ENCODE measurements at places on chromosomes 2 and 18.

DNA sequence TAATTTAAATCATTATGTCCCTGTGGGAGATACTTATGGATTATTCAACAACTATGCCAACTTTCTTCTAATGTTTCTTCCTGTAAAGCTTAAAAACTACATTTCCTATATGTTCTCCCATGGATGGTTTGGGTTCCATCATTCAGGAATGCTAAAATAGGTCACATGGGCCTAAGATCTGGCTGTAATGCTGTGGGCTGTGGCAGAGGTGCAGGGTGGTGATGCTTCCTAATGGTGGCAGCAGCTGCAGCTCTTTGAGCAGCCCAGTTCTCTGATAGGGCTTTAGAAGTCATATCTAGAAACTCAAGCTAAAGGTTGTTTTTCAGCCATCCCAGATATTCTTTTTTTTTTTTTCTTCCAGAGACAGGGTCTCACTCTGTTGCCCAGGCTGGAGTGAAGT lies 266.1 kb downstream of the ZNF385B start:
- no peak for DNase-seq

DNA sequence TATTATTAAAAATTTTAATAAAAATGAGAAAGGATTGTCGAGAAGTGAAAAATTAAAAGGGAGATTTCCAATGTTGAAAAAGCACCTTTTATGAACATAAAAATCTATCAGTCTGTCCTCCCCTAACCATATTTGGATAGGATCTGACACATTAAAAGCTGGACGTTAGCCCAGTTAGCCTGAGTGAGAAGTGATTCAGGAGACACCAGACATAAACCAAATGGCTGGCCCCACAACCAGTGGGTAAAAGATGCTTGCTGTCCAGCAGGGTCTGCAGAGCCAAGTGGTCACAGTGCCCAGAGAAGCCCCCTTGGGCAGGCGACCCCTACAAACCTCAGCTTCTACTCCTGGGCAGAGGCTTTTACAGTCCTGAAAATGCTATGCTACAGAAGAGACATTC lies 253.8 kb upstream of the LYPD1 start:
- no peak for DNase-seq

DNA sequence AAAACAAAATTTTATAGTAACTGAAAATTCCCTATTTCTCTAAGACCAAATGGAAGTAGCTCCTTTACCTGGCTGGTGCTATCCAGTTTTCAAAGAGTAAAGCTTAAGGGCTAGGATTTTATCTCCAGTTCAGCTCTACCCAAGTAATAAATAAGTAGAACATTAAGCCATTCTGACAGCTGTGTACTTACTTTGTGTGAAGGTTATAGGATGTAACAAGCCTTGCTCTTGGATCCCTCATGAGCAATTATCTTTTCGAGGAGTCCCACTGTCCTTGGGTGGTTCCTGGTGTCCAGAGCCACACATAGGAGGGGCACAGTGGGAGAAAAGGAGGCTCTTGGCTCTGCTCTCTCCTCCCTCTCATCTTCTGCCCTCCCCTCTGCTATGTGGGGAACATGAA lies 45.5 kb downstream of the KIF5C start:
- no peak for DNase-seq

DNA sequence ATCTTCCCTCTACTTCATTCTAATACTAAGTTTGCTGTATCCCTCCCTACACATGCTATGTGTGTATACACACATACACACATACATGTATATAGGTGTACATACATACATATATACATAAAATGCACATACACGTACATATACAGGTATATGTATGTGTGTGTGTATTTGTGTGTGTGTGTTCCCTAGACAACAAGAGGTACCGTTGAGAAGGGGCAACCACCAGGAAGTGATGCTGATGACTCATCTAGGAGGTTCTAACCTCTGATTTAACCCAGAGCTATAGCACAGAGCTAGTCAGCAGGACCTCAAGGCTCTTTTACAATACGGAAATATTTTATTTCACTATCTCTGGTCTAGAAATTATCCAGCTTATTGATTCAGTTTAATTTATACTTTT lies 139.2 kb downstream of the LAMA3 start:
- peak; percentile 60 for DNase-seq

GRCh38 chr2:37947306-37947705 lies 22.2 kb downstream of the RMDN2 start:
- no peak for DNase-seq

- no peak for DNase-seq
Observed at GRCh38 chr2:17482651-17483050, 35.6 kb downstream of the RAD51AP2 start.

- DNase-seq = peak; percentile 52
Observed at GRCh38 chr2:238929242-238930081, 81.6 kb downstream of the TWIST2 start.

- DNase-seq = peak; percentile 65
Observed at GRCh38 chr2:199378948-199379650, 78.6 kb downstream of the SATB2 start.

DNA sequence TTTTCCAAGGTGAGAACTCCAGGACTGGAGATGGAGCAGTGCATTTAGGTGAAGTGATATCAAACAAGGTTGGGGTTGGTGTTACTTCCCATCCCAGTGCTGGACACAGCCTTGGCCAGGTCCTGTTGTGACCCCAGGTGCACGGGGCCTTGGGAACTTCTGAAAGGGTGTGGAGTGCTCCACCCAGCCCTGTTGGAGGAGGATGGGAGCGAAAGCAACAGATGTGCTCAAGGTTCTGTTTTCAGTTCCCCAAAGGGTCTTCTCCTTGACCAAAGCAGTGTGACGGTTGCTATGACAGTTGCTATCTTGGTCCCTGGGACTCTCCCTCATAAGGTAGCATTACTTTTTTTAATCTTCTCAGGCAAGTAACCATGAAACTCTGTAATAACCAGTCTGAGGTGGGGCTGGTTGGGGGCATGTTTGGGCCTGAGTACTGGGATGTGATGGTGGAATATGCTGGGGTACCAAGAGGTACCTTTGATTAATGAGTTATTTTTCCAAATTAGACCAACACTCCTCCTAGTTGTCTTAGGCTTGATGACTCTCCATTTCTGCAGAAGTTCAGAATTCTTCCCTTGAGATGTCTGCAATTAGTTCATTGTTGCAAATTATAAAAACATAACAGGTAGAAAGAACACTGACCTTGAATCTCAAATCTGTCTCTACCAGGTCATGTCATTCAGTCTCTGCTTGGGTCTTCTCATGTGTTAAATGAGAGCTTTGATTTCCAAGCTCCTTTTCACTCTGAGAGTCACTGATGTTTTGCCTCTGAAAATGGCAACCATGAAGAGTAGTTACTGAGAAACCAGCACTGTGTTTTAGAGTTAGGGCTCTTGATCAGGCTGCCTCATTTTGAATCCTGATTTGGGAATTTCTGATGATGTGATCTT lies 154.5 kb downstream of the RPIA start:
- no peak for DNase-seq

DNA sequence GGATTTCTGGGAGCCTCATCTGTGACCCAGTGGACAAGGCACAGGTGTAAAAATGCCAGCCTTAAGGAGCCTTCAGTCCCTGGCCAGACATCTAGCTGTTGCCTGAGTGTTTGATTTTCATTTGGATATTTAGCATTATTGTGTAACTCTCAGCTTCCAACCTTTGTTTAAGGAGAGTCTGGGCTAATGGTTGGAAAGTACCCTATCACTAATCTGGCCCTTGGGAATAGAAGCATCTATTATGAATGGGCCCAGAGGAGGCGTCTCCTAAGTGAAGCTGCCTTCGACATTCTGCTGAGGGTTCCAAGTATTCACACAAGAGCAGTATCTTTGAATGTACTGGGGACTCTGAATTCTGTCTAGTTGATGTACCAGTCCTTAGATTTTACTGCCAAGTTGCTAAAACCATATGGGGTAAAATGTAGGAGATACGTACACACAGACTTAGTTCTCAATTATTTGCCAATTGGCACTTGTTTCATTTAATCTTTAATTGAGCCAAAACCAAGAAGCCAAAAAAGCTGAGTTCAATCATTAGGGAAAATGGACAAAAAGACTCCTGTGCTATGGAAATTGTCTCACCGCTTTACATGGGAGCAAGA lies 7.2 kb upstream of the ANKRD29 start:
- no peak for DNase-seq

DNA sequence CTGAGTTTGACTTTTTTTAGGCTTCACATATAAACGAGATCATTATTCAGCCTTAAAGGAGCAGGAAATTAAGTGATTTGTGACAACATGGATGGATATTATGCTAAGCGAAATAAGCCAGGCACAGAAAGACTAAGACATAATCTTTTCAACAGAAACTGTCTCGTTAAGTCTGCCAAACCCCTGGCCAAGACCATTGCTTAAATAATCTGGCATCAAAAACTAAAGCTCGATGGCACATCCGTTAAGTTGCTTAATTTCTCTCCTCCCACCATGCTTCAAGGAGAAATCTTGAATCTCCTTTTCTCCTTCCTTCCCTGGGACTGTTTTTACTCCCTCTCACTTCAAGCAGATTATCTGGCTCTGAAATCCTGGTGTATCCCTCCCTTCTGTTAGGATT lies 140.3 kb downstream of the GALNT14 start:
- DNase-seq = no peak

- DNase-seq = no peak
Observed at GRCh38 chr2:174124181-174124580, 124.2 kb downstream of the OLA1 start.

GRCh38 chr2:182586426-182586825 lies 129.6 kb upstream of the DNAJC10 start:
- no peak for DNase-seq

DNA sequence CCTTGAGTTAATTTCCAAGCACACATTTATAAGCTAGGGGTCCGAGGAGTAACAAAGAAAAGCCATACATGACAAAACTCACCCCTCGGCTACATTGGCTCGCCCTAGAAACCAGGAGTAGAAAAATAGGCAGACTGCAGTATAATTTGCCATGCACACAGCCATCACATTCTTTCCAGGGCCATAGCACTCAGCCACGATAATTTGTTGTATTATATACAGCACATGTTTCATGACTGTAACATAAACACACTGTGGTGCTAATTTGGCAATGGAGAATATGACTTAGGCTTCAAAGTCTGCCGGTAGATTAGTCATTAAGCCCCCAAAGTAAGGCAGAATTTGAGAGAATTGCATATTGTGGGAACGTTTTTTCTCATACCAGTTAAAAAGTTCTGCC lies 254.9 kb downstream of the ZNF521 start:
- no peak for DNase-seq

DNA sequence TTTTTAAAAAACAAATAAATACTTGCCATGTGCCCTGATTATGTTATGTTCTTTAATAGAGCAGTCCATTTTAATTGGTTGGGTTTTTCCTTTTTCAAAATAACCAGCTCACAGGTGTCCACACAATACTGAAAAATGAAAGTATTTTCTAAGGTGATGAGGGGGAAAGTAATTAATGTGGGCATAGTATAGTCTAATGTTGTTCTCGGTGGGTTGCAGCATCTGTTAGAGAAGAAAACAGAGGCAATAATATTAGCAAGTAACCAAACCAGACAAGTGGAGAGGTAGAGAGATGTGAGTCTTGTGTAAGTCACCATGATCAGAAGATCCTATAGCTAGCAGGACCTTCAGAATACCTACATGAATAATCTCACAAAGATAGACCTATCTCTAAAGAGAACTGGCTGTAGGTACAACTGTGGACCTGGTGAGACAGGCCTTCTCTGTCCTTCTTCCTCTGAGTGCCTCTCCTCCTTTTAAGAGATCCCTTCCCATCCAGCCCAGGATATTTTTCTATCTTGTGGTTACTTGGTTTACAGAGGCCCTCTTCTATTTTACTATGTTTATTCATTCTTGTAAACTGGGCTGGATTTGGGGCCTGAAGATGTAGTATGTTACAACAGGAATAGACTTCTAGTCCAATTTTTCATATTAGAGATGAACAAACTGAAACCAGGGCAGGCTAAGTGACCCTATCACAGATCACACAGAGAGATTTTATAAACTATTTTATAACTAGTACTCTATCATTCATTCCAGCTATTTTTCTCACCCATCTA lies 67.1 kb upstream of the MSTN start:
- DNase-seq = no peak

- peak; percentile 67 for DNase-seq
Observed at GRCh38 chr2:207676827-207677354, 34.5 kb upstream of the CCNYL1 start.

DNA sequence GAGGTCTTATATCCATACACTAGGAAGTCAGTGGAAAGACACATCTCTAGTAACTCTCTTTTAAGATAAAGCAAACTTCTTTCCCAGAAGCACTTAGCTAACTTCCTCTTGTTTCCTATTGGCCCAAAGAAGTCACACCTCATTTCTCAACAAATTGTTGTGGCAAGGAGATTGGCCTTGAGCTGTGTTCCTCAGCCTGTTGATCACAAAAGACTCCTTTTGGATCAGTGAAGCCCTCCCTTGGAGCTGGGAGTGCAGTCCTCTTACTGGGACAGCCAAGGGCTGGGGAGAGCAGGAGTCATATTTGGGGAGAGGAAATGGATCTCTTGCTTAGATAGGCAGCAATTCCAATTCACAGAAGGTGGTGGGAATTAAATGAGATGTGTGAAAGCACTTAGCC lies 51.2 kb upstream of the DAPL1 start:
- DNase-seq = no peak

GRCh38 chr18:44195394-44196140 lies 485.1 kb upstream of the SETBP1 start:
- DNase-seq = no peak

DNA sequence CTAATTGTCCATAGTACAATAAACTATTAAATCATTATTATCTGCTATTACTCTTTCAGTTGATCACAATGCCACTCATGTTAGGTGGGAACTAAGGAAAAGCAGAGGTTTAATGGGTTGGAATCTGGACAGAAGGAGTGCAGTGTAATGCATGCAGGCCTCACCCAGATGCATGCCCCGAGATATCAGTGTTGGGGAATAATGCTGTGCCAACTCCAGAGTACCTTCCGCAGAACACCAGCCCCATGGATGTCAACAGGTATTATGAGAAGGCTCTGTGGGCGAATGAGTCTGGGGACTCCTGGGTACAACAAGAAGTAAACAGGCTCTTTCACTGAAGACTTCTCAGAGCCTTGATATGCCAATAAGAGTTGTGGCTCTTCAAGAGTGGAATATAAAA lies 377.4 kb downstream of the ALK start:
- no peak for DNase-seq

GRCh38 chr2:27016801-27017325 lies 15.9 kb upstream of the TMEM214 start:
- peak; percentile 37 for DNase-seq

GRCh38 chr18:24985586-24985985 lies 366.4 kb downstream of the ZNF521 start:
- DNase-seq = no peak

DNA sequence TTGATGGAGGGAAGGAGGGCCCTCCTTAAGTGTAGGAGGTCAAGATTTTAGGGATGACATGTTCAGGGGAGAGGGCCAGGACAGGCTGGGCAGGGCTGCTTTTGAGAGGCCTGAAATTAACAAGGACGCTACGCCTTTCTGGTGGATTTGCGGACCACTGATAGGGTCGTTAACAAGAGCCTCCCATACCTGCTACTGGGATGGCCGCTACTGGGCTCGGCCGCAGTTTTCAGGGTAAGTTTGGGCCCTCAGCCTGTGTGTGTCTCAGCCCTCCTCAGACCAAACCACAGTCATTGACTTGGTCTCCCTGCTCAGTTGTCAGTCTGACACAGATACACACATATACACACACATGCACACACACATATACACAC lies 180.9 kb downstream of the SMAD2 start:
- no peak for DNase-seq

GRCh38 chr18:2087877-2088673 lies 483.2 kb downstream of the METTL4 start:
- no peak for DNase-seq

- no peak for DNase-seq
Observed at GRCh38 chr2:134508391-134508790, 210.4 kb downstream of the TMEM163 start.

GRCh38 chr2:242020196-242021004 lies 150.9 kb downstream of the RTP5 start:
- no peak for DNase-seq

- DNase-seq = no peak
Observed at GRCh38 chr18:22314001-22314400, 103.7 kb downstream of the CTAGE1 start.

Measured in HFFc6 (cell line).